GM23338 (cell line): ENCODE measurements at places on chromosomes 3 and 15.

DNA sequence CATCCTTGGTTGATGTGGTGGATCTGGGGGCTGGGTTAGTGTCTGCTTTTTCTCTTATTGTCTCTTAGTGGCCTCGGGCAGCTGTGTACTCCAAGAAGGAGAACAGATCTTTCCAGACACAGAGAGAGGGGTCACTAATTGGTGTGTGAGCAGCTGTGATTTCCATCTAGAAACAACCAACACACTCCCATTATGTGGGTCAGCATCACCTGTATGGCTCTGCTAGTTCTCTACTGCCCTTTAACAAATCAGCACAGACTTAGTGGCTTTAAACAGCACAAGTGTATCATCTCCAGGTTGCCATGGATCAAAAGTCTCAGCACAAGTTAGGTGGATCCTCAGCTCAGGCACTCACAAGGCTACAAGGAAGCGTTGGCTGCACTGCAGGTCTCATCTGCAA is 156.8 kb downstream of the LRTM1 start:
- no peak for DNase-seq

- no peak for DNase-seq
Observed at GRCh38 chr15:66775127-66776105, 73.4 kb downstream of the SMAD6 start.

DNA sequence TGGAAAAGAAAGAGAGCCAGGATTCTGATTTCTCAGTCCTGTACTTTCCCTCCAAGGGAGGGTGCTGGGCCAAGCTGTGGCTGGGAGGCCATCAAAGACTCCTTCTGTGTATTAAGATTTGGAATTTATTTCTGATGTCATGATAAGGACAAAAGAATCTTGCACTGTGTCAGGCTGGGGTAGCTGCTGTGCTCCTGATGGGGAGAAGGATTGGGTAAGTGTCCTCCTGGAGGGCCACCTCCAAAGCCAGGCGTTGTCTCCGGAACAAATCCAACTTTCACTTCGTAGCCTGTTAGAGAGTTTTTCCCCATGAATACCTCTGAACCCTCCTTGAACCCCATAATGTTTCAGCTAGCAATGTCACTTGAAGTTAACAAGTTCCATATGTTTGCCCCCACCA is 29.9 kb downstream of the CLDN11 start:
- no peak for DNase-seq

- peak; percentile 72 for DNase-seq
Observed at GRCh38 chr3:116614795-116615362, 94.7 kb upstream of the TUSC7 start.

DNA sequence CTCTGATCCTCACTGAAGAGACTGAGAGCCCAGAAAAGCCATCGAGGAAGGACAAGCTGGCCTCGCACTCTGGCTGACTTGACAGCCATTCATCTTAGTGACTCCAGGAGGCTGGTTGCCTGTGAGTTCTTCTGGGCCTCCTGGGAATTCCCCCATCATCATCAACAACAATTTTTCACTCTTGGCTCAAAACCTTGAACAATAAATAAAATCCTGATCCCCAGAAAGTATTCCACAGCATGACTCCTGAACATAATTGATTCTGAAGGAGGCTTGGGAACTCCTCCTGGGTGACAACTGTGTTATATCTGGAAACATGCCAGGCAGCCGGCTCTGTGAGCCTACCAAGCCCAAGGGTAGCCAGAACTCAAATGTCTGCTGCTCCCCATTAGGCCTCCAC is 188.6 kb downstream of the SHQ1 start:
- no peak for DNase-seq

- no peak for DNase-seq
Observed at GRCh38 chr3:49700014-49700413, 10.7 kb downstream of the RNF123 start.

GRCh38 chr3:77254967-77255831 is 215.3 kb downstream of the ROBO2 start:
- peak; percentile 87 for DNase-seq

GRCh38 chr3:15043408-15044171 is 21.5 kb downstream of the MRPS25 start:
- DNase-seq = no peak

DNA sequence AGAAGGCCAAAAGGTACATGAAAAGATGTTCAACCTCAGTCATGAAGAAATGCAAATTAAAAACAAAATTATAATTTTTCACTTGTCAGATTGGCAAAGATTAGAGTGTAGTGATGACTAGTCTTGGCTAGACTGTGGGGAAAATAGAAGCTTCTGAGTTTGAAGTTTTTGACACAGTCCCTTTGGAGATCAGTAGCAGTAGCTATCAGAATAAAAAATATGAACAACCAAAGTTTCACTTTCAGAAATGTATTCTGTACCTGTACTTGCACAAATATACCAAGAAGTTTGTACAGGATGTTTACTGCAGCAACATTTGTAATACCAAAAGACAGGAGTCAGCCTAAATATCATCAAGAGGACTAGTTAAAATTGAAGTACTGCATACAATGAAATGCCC is 14.1 kb downstream of the ATP2C1 start:
- no peak for DNase-seq
